ENCODE measurements at places on chromosomes 4 and X.

DNA sequence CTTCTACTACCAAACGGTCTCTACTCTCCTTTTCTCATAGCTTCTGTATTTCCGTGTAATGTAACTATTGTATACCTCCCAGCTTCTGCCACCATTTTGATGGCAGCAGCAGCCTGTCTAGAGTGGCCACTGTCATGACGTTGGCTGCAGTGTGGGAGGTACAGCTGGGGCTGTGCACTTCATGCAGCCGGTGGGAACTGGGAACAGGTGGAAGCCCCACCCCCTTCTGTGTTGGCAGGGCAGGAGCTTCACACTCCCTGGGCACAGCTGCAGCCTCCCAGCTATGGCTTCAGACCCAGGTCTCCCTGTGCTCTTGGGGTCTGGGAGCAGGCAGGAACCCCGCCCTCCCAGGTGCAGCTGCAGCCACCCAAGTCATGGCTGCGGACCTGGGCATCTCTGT is 49.8 kb upstream of the SEC24B start:
- no peak for DNase-seq

DNA sequence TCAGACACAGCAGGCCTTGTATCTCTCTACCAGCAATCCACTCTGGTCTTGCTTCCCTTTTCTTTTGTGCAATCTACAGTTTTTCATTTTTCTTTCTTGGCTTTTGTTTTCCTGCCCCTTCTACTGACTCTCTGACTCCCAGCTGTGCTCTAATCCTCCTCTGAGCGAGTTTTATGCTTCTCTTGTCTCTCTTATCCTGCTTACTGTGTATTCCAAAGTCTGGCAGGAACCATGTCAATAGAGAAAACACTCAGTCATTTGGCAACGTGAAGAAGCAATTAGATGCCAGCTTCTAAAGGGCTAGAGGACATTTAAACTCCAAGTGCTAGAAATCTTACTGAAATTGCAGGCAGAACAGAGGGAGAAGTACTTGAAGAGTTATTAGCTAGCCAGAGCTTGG is 984.6 kb upstream of the TENM3 start:
- DNase-seq, result no peak

- DNase-seq, result no peak
Measured at GRCh38 chrX:153320555-153321184, 897 bp downstream of the PNMA6F start.

DNA sequence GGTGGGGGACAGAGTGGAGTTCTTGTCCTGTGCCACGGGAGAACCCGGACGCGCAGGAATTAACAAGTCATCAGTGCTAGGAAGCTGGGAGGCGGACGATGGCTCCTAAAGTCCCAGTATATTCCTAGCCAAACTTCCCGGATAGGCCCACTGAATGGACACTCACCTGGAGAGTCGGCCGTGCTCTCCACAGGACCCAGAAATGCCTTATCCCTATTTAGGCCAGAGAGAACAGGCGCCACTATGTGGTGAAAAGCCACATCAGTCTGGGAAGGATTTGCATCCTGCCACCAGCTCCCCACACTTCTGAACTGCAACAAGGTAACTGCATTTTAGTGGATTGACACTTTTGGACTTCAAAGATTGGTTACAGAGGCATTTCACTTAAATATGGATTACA is 1.1 kb downstream of the CFAP299 start:
- no peak for DNase-seq

GRCh38 chrX:27439771-27440170 is 23.4 kb downstream of the PPP4R3C start:
- DNase-seq, result no peak

DNA sequence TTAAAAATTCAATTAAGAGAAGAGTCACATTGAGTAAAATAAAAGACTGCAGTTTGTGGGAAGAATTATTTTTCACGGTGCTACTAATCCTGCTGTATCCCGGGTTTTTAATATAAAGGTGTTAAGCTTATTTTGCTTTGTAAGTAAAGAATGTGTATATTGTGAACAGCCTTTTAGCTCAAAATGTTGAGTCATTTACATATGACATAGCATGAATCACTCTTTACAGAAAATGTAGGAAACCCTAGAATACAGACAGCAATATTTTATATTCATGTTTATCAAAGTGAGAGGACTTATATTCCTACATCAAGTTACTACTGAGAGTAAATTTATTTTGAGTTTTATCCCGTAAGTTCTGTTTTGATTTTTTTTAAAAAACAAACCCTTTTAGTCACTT is 39.7 kb downstream of the IRS4 start:
- DNase-seq, result no peak

DNA sequence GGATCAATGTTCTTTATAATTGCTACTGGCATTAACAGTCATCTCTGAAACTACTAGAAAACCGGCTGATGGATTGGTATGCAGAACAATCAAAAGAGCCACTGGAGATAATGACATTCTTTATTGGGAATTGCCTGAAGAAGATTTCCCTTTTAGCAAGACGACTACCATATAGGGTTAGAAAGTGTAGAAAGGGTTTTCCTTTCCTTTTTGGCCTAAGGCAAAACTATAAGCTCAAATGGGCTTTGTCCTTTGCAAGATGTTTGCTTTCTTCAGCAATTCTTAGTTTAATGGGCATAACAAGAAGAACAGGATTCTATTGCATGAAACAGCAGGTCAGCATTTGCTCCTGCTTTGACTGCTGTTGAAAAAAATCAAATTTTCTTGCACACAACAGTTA is 214.2 kb upstream of the PCDH10 start:
- no peak for DNase-seq

- no peak for DNase-seq
Measured at GRCh38 chr4:140944199-140944515, 188.0 kb upstream of the TBC1D9 start.

- no peak for DNase-seq
Measured at GRCh38 chrX:71545364-71545763, 12.5 kb downstream of the OGT start.

GRCh38 chr4:124505211-124505610 is 207.3 kb downstream of the ANKRD50 start:
- no peak for DNase-seq
